ENCODE measurements at places on chromosomes 1 and 21.
A peak's percentile ranks its signal among the peaks of the same experiment; 100 is the strongest.

DNA sequence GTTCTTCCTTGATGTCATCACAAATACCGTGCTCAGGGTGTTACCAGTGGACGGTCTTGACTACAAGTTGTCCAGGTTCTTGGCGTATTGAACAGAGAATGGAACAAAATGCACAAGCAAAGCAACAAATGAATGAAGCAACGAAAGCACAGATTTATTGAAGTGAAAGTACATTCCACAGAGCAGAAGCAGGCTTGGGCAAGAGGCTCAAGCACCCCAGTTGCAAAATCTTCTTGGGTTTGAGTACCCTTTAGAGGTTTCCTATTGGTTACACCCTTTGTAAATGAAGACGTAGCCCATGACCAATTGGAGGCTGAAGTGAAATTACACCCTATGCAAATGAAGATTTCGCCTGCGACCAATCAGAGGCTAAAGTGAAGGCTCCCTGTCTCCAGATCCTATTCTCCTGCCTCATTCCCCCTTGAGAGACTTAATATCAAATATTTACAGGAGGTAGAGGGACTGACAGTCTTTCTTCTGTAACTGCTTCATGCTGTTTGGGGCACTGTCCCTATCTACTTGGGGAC is 38.3 kb downstream of the YY1AP1 start:
- no peak for DNase-seq

DNA sequence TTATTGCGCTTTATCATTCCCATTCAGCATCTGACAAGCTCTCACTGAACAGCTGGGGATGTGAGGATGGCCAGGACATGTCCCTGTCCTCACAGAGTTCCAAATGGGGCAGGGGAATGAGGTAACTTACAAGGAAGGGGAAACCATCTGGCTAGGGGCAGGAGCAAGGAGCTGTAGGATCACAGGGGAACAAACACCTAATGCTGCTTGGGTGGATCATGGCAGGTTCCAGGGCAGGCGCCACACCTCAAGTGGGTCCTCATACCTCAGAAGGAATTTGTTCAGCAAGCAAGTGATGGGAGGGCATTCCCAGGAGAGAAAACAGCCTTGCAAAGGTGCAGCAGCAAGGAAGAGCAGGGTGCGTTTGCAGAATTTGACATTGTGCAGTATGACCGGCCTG is 35.1 kb upstream of the GRIK3 start:
- DNase-seq = no peak

- DNase-seq = no peak
Measured at GRCh38 chr1:235857756-235858155, 8.9 kb downstream of the LYST start.

DNA sequence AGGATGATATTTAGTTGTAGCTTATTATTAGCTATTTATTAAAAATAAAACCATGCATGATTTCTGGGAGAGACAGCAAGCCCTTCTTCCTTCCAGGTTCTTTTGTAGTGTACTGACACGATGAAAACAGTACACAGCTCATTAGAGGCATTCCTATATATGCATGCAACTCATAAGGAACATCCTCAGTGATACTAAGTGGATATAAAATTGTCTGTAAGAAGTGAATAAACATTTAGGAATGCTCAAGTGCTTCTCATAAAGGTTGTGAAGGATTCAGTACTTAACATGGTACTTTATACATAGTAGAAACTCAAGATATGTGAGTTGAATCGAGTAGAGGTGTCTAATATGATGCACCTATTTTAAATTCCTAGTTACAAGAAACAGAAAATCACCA is 287.7 kb downstream of the SDCCAG8 start:
- no peak for DNase-seq

GRCh38 chr1:29129916-29130315 is 6.2 kb upstream of the TMEM200B start:
- DNase-seq = no peak

GRCh38 chr1:16009030-16009460 is 5.0 kb downstream of the SRARP start:
- peak; percentile 16 for DNase-seq

DNA sequence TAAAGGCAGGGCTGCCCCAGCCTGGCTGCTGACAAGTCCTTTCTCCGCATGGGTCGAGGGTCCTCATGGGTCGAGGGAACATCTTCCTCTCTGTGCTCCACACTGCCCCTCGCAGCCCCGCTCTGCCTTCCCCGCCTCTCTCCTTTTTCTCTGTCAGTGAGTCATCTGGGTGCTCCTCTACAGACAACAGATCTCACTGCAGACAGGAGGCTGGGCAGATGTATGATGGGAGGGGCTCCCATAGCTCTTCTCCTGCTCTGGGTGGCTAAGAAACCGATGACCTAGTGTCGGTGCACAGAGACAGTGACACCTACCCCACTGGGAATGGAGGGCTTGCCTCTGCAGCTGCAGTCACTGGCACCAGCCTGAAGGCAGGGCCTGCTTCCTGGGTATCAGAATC is 5.5 kb downstream of the KCNA10 start:
- DNase-seq = no peak

GRCh38 chr1:7352974-7353373 is 418.1 kb upstream of the VAMP3 start:
- DNase-seq = no peak

DNA sequence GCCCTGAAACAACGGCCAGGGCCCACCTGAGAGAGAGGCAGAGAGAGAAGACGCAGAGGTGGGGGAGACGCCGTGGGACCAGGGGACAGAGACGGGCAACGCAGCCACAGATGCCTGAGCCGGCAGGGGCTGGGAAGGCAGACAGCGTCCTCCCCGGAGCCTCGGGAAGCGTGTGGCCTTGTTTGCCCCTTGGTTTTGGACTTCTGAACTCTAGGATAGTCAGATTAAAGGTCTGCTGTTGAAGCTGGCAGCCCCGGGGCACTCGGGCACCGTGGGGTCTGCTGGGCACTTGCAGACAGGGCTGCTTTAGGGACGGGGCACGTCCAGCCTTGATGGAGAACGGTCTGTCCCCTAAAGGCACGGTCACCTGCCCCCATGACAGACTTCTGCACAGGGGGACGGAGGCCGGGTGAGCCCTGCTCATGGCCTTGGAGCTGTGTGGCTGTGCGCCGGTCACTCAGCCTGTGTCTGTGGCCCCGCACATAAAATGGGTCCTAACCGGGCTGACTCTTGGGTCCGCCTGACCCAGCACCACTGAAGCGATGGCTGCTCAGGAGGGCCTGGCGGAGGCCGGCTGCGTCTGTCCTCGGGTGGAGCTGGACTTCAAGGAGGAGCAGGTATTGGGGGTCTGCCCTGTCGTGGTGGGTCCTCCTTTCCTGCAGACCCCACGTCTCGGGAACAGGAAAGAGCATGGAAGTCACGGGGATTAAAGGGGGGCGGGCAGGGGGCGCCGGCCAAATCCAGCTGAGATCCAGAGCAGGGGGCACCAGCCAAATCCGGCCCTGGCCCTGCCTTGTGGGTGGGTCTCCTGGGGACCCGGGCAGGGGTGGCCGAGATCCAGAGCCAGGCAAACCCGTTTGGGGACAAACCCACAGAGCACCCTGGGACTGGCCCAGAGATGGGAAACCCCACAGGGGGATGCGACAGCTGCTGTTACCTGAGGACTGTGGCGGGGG is 9.6 kb upstream of the RNF223 start:
- no peak for DNase-seq

DNA sequence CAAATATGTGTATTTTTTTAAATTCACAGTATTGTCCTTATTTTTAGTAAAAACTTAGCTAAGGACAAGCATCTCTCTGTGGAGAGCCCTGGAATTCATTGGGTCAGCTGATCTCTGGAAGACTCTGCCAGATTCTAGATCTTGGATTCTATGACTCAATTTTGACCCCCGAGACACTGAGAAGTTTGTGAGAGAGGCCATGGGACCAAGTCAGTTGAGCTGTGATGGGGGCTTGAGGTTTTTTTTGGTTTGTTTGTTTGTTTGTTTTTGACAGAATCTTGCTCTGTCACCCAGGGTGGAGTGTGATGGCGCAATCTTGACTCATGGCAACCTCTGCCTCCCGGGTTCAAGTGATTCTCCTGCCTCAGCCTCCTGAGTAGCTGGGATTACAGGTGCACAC is 13.5 kb downstream of the SHISA4 start:
- no peak for DNase-seq

GRCh38 chr21:42746593-42747275 is 93.3 kb downstream of the PDE9A start:
- DNase-seq = no peak

GRCh38 chr1:50707824-50708223 is 252.2 kb downstream of the FAF1 start:
- DNase-seq = no peak

DNA sequence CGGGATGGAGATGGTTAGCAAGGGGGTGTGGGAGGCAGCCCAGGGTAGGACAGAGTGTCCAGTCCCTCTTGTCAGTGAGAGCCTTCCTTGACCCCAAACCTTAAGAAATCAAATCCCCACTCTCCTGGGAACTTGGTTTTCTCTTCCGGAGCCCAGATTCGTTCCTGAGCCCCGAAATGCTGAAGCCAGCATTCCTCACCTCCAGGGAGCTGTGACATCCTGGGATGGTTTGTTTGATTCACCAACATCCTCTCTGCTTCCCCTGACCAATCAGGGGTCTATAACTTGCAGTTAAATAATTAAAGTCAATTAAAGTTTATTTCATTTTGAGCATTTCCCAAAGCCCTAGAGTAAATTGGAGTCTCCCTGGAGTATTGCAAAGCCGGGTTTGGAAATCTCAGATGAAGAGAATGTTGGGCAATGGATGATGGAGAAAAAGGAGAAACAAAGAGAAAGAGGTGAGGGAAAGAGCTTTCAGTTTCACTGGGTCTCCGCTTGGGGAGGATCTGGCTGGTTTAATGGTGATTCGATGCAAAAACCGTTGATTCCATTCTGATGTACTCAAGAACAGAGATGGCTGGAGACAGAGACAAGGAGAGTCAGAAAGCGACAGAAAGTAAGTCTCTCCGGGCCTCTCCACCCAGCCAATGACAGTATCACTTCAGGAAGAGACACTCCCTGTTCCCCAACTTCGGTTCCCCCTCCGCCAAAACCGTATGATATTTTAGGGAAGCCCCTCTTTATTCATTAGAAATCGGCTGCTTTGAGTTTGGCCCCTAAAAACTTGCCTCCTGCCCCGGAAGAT is 12.8 kb upstream of the ALX3 start:
- DNase-seq = no peak

DNA sequence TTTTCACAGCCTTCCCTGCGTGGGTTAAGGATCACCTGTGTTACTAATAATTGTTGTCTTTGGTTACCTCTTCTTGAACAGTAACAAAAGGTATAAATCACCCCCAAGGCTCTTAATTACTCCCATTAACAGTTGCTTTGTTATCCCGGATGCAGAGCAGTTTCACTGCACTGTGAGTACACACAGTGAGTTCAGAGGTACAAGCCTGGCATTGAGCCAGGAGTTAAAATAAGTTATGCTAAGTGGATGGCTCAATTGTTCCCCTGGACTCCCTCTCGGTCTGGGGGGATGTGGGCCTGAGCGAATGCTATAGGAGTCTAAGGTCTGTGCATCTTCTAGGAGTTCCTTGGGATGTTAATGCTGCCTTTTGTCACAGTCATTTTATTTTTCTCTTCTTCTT is 258.3 kb downstream of the ATG4C start:
- no peak for DNase-seq

DNA sequence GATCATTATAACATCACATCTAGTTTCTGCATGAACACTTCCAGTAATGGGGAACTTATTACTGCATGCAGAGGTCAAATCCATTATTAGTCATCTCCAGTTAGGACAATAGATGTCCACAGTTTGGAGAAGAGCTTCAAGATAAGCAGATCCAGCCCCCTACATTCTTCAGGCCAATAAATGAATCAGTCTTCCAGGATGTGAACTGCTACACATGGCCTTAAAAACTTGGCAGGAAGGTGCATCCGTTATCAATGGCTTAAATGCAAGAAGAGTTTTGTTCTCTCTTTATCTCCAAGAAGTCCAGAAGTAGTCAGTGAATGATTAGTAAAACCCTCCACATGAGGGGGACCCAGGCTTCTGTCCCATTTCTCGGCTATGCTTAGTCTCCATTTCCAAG is 70.8 kb downstream of the DMRTA2 start:
- DNase-seq = no peak

- no peak for DNase-seq
Measured at GRCh38 chr1:95095833-95096217, 21.3 kb upstream of the TLCD4 start.

DNA sequence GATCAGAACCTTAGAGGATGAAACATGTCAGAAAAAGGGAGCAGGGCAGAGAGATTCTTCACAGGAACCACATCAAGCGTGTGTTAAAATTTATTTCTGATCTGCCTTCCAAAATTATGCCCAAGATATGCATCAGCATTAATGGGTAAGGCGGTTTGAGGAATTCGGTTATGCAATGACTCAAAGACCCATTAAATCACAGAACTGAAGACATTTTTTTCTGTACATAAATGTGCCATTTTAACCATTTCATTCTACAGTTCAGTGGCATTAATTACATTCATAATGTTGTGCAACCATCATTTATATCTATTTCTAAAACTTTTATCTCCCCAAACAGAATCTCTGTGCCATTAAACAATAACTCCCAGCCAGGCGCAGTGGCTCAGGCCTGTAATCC is 43.4 kb downstream of the CNST start:
- no peak for DNase-seq

GRCh38 chr1:154431586-154432373 is 26.6 kb downstream of the IL6R start:
- no peak for DNase-seq
